SK-MEL-5 (cell line): ENCODE measurements at places on chromosomes 7 and 10. TPM values are rescaled to one million over a fixed set of nuclear protein-coding genes. Genes with fewer than 3 reads are reported as not detected.

RNF148 gene
- total RNA-seq = 0.59 and 0.61 TPM in 2 replicates

MXI1 gene
- total RNA-seq = 52.9 and 53.9 TPM in 2 replicates

HMX3 gene
- total RNA-seq = 0.32 and 1.6 TPM in 2 replicates

TRIM50 gene
- total RNA-seq = not detected in 2 replicates

ITPRID1 gene
- not detected in 2 replicates for total RNA-seq

LOXL4 gene
- not detected in 2 replicates for total RNA-seq

CCSER2 gene
- 15.6 TPM in 2 replicates for total RNA-seq

CAV1 gene
- total RNA-seq = 18.2 and 18.5 TPM in 2 replicates

GIMAP2 gene
- 12.6 and 13.5 TPM in 2 replicates for total RNA-seq

SPDYE11 gene
- not detected in 2 replicates for total RNA-seq

CPED1 gene
- total RNA-seq = 4.9 and 6.2 TPM in 2 replicates

GOLGA7B gene
- 14.9 and 15.8 TPM in 2 replicates for total RNA-seq
